ENCODE measurements at places on chromosomes 7 and 10. TPM values are rescaled to one million over a fixed set of nuclear protein-coding genes. Genes with fewer than 3 reads are reported as not detected.

ZYX gene
- 58.6 TPM for polyA plus RNA-seq

OR6B1 gene
- not detected for polyA plus RNA-seq

FMC1 gene
- 53.6 TPM for polyA plus RNA-seq

ELOVL3 gene
- not detected for polyA plus RNA-seq

RAMP3 gene
- not detected for polyA plus RNA-seq

PON1 gene
- not detected for polyA plus RNA-seq

MUC12 gene
- 0.42 TPM for polyA plus RNA-seq
